Fibroblast of skin of right quadriceps (primary cell): ENCODE measurements at places on chromosomes 6 and 20.
A peak's percentile ranks its signal among the peaks of the same experiment; 100 is the strongest.

DNA sequence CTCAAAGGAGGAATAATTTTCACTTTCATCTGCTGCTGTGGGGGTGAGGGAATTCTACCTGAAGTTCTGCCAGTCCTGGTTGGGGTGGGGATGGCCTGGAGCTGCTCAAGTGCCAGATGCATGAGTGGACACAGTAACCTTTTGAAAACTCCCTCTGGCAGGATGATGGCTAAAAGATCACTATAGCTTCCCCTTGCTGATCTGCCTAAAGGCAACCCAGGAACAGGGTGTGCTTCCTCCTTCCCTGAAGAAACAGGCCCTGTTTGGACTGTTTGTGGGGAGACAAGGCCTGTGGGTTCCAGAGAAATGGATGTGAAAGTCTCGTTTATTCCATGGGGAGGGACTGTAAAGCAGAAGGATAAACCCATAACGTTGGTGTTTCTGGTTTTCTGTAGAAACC lies 176.9 kb downstream of the DTNBP1 start:
- no peak for DNase-seq

DNA sequence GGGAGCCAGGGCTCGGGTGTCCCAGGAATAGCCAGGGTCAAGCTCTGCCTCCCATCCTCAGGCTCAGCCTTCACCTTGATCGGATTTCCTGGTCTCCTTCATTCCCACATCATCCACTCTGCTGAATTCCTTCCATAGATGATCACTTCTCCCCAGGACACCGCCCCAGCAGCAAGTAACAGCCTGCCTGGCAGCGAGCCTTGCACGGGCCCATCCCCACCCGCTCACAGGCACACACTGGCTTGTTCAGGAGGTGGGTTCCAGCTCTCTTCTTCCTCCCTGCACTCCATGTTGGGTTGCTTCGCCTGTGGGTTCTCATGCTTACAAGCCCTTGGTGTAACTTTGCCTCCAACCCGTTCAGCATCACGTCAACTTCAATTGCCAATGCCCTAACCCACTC lies 113.0 kb upstream of the IYD start:
- DNase-seq: no peak

GRCh38 chr6:161226009-161226964 lies 47.6 kb downstream of the AGPAT4 start:
- DNase-seq: no peak

DNA sequence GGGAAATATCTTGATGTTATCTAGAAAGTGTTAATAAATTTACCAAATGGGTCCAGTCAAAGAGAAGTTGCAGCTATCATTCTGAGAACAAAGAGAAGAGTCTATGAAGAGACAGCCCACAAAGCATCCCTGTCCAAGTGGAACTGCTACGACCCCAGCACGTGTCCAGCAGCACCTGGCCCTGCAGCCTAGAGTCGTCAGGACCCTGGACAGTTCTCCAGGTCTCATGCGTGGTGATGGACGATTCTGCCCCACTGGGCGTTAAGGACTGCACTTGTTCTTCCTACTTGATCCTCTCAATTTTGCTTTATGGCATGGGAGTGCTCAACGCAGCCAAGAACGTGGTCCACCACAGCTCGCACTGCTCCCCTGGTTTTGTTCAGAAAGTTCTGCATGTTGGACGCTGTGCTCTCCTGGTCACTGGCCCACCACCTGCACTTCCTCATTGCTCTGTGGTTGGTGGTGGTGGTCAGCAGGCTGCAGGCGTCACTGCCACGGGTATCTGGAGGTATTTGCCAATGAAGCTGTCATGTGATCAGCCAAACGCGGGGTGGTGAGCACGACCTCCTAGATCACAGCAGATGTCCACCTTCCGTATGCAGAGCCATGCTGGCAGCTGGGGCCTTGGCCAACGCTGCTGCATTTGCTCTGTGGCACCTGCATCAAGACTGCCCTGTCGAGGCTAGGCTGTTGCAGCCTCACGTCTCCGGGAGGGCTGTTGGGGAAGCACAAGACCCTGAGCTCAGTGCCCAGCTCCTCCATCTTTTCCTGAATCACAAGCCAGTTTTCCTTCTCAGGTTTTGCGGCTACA lies 356.4 kb downstream of the CDH4 start:
- DNase-seq: peak; percentile 29

- no peak for DNase-seq
Measured at GRCh38 chr20:18031050-18031449, 26.7 kb downstream of the OVOL2 start.

- DNase-seq: no peak
Measured at GRCh38 chr20:25203871-25204320, 8.4 kb downstream of the ENTPD6 start.
